CD4-positive, alpha-beta T cell treated with Interferon gamma for 1 hour (primary cell): ENCODE measurements at places on chromosomes 12 and 14.

DNA sequence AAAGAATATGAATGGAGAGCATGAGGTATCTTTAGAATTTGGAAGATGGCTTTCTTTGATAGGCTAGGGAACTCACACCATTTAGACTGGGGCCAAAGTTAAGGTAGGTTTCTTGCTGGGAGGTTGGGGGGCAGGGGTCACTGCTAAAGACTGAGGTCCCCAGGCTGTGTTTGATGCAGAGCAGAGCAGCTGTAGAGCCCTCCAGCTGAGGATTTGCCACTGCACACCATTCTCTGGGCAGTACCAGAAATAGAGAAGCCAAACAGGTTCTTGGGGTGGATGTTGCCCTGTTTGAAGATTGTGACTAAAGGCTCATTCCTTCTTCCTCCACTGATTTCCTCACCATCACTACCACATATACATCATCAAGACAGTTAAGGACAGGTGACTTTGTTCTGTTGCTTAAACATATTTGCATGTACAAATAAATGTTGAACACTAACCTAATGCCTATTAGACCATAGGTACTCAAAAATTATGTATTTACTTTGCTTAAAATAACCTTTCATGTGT, 7.9 kb downstream of the NTF3 start:
- DNase-seq, result no peak

DNA sequence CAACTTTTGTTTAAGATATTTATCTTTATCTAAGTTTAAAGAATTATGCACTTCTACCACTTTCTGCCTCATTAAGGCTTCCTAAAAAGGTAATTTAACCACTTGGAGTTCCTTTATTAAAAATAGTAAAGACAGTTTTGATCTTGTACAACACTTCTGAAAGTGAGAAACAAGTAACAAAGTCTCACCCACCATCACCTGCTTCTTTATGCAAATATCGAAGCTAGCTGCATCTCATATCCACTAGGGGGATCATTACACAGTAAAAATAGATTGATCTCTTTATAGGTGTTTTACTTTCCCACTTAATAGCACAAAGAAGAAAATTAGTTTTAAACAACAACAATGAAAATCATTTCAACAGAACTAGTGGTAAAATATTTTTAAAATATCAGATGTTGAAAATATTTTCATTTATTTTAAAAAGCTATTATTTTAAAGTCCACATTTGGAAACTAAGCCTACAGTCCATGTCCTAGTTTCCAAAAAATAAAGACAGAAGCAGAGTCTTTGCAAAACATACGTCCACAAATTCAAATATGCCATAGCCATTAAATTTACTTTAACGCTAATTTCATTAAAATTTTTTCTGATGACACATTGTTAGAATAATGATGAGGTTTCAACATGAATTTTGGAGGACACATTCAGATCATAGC, 160.0 kb upstream of the SOX5 start:
- no peak for DNase-seq

DNA sequence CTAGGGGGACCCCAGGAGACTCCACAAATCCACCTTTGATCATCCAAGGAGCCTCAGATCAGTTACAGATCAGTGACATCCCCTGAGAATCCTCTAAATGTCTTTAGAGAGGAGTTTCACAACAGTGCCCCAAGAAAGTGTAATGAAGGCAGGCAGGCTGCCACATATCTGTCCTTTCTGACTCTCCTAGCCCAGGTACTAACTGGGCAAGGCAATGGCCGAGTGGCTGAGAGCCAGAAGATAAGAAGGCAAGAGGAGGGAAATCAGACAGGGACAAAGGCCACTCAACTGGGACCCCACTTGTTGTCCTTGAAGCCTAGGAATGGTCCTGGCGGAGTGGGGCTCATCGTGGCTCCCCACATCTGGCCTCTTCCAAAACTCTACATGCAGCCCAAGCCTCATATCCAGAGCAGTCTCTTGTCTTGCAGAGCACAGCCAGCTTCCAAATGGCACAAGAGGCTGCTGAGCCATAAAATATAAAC, 11.6 kb downstream of the ACTN1 start:
- no peak for DNase-seq

DNA sequence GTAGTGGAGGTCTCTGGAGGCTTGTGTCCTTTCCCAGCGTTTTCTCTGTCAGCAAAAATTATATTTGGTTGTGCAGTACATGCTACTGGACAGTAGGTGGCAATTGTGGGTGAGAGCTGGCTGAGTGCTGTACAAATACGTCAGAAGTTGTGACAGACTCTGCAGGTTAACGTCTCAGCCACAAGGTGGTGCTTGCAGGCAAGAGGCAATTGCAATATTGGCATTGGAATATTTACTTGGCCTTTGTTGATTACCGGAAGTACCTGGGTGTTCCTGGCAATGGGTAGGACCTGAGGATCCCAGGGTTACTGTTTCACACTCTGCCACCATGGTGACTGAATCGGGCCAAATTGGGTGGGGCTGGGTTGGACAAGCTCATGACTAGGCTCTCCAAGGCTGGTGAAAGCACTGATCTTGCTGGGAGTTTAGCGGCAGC, 333.9 kb upstream of the LMO3 start:
- DNase-seq, result no peak

DNA sequence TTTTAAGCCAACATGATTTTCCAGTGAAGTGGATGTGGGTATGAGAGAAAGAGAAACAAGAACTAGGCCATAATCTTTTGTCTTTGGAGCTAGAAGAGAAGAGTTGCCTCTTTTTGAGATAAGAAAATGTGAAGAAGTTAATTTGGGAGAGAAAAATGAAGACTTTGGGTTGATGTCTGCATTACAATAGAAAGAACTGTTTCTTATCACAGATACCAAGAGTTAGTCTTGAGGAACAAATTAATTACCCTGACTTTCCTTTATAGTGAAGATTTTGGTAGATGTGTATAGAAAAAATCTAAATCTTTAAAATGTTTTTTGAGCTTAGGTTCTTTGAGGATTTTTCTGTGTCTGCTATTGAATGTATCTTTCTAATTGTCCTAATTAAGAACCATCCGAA, 4.2 kb downstream of the A2M start:
- no peak for DNase-seq

DNA sequence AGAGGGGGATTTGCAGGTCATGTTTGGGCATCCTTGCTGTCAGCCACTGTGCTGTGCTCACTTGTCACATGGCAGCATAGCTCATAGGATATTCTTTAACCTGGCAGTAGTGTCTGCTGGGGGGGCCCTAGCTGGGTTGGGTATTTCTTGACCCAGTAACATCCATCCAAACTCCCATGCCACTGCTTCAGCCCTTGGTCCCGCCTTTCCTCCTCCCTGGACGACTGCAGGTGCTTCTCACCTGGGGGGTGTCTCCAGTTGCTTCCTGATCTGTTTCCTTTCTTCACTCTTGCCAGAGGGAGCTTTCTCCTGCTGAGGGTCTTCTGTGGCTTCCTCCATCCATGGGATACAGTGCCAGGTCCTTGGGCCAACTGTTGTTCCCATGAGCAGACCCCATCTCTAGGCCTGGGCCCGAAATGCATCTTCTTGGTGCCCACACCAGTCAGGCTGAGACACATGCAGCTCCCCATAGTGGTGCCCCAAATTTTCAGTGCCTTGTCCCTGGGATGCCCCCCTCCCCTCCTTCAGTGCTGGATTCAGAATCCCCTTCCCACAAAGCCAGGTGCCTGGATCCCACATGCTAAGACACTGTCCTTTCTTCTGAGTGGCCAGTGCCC, 20.5 kb downstream of the C14orf132 start:
- no peak for DNase-seq

- no peak for DNase-seq
These were observed 75.2 kb upstream of the PLEKHG3 start for GRCh38 chr14:64628940-64629408.

GRCh38 chr12:57940052-57940914, 1.1 kb upstream of the ATP23 start:
- DNase-seq, result no peak

GRCh38 chr14:37652042-37652441, 56.6 kb downstream of the TTC6 start:
- DNase-seq, result no peak

DNA sequence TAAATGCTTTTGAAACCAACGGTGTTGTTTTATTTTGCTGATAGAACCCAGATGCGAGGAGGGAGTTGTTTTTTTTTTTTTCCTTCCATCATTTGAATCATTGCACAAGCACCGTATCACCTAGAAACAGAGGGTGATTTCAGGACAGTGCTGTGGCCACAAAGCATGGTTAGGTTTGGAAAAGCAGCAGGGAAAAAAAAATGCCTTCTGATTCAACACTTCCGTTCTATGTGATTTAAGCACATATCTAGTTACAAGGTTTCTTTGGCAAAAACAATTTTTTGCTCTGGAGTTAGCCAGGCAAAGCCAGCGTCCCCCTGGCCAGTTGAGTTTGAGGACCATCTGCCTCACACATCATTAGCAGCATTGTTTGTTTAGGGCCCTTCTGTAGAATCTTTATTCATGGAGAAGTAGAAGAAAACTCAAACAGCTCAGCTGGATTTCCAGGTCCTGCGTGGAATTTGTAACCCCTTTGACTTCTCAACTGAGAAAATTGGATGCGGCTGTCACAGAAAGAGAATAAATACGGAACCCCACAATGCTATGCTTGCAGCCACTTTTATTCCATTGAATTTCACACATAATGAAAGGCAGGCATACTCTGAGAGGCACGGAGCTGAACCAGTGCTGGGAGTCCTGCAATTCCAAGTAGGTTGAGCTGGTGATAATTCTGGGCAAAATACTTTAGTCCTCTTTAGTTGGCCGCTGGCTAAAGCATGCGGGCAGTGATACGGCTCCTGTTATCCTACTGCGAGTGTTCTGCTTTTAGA, 17.0 kb upstream of the WNT5B start:
- DNase-seq, result no peak

- DNase-seq, result no peak
These were observed 327.9 kb downstream of the C12orf75 start for GRCh38 chr12:105658389-105658788.

DNA sequence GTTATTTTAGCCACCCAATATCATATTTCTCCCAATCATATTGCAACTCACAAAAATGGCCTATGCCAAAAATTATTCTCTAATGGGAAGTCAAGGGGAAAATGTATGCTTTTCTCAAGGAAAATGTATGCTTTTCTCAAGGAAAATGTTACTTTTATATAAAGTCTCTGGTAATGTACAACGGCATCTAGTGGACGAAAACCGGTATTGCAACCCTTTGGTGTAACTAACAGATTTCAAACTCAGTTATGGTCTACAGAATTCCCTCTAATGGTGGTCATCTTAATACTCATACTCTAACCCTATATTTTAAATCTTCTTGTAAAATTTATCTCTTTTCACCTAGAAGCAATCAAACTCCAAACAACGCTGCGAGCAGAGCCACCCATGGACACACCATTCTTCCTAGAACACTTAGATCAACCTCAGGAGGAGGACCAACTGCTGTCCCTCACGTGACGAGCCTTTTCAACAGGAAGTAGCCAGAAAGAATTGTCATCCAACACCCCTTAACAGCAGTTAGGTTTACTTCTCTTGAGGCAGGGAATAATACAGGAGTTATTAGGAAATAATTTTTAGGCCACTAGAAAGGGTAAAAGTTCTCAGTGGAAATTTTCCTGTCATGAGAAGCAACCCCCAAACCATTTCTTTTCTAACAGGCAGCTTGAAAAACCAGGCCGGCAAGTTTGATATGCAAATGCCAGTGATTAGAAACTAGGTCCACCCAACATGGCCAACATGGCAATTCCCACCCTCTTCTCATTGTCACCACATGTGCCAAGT, 20.1 kb downstream of the APOBEC1 start:
- no peak for DNase-seq

- DNase-seq, result no peak
These were observed 350.3 kb downstream of the SEC23A start for GRCh38 chr14:38752750-38753149.

- no peak for DNase-seq
These were observed 25.2 kb downstream of the SPRING1 start for GRCh38 chr12:116712458-116713303.

DNA sequence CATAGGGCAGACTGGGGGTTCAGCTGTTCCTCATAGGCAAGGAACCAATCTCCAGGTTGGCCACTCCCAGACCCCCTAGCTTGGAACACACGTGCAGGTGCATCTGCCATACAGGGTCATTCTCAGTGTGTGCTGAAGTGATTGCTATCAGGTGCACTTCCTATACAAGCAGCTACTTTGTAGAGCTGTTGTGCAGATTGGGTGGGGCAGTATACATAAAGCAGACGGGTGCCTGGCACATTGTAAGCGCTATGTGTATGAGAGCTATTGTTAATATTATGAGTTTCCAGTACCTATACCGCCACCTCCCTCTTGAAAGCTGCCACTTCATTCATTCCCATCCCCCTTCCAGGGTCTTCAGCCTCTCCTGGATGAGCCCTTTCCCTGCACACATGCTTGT, 17.3 kb downstream of the IRF2BPL start:
- DNase-seq, result no peak

GRCh38 chr12:96212456-96213375, 18.5 kb downstream of the ELK3 start:
- DNase-seq, result no peak

- no peak for DNase-seq
These were observed 218.1 kb downstream of the MSRB3 start for GRCh38 chr12:65496617-65497016.

DNA sequence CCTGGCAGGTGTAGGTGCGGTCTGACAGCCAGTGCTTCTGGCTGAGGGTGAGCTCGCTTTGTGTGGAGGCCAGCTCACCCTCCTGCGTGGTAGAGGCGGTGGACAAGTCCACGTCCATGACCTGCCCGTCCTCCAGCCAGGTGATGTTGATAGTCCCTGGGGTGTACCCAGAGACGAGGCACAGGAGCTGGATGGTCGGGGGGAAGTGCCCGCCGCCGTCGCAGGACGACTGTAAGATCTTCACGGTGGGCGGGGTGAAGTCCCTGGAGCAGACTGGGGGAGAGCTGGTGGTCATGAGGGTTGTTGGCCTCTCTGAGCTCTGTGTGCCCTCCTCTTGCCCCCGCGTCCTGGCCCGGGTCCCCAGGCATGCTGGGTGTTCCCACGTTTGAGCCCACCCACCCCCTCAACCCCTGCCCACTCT, 74.6 kb downstream of the TMEM121 start:
- no peak for DNase-seq

DNA sequence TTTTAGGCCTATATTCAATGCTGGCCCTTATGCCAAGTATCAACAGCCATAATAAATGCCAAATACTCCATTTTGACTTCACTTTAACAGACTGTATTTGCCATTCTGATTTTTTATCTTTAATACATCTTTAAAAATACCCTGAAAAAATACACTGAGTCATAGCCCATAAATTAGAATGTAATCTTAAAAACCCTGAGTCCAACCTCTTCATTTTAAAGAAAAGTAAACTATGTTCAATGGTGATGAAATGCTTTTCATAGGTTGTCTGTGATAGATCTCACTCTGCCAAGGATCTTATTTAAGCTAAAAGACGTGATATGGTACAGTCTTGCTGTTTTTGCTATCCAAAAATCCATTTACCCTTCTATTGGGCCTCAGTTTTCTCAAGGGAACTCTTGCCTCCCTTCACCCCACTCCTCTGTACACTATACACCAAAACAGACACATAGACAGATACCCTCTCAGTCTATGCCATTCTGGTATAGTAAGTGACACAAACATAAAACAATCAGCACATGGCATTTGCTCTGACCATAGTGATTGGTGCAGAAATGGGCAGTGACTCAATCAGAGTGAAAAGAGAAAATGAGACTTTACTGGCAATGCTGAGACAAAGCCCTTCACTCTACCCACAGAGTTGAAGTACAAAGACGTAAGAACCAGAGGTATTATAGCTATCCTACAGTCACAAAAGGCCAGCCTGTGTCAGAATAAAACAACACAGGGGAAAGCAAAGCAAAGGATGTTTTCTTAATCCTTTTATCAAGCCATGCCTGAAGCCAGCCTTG, 49.1 kb downstream of the BTG1 start:
- DNase-seq, result no peak

GRCh38 chr14:64463195-64463594, 2.1 kb upstream of the AKAP5 start:
- no peak for DNase-seq
